ENCODE measurements at places on chromosomes 5 and 9. TPM values are rescaled to one million over a fixed set of nuclear protein-coding genes. Genes with fewer than 3 reads are reported as not detected.

FRMPD1 gene
- total RNA-seq = not detected

GABRB2 gene
- total RNA-seq = not detected

LCN12 gene
- total RNA-seq = not detected

PRRT1B gene
- not detected for total RNA-seq

ZCCHC7 gene
- 22.6 TPM for total RNA-seq

NRG2 gene
- 0.32 TPM for total RNA-seq

EQTN gene
- total RNA-seq = not detected

LRRC26 gene
- total RNA-seq = not detected

PCSK5 gene
- 4.7 TPM for total RNA-seq

C5orf63 gene
- total RNA-seq = 3.6 TPM

OR1J2 gene
- total RNA-seq = not detected

TAF1L gene
- under 0.01 TPM for total RNA-seq

NPR3 gene
- total RNA-seq = 74.7 TPM

SLC27A6 gene
- total RNA-seq = not detected

BICD2 gene
- total RNA-seq = 38.3 TPM

NKD2 gene
- 4.0 TPM for total RNA-seq

CD72 gene
- 1.9 TPM for total RNA-seq

ASTN2 gene
- 14.7 TPM for total RNA-seq

HK3 gene
- total RNA-seq = not detected

TSSK1B gene
- total RNA-seq = 0.16 TPM

PCDHB10 gene
- 1.4 TPM for total RNA-seq

DNAH5 gene
- total RNA-seq = 0.47 TPM

PHF24 gene
- 0.16 TPM for total RNA-seq

CCNG1 gene
- total RNA-seq = 325 TPM

OCLN gene
- 0.26 TPM for total RNA-seq

WDR31 gene
- 2.8 TPM for total RNA-seq

FOCAD gene
- 53.7 TPM for total RNA-seq

SLC45A2 gene
- under 0.01 TPM for total RNA-seq

STK32A gene
- total RNA-seq = 0.09 TPM

PFN3 gene
- not detected for total RNA-seq

SPINK5 gene
- total RNA-seq = 0.09 TPM

PRDM12 gene
- total RNA-seq = not detected

GRM6 gene
- total RNA-seq = under 0.01 TPM

FAM169A gene
- total RNA-seq = 0.17 TPM

CDC20B gene
- total RNA-seq = 0.09 TPM

NEUROG1 gene
- not detected for total RNA-seq

GRXCR2 gene
- total RNA-seq = not detected

EXOSC3 gene
- 27.3 TPM for total RNA-seq

DIRAS2 gene
- total RNA-seq = 0.09 TPM

SPAAR gene
- 0.17 TPM for total RNA-seq

ADAMTS12 gene
- 9.8 TPM for total RNA-seq

TEK gene
- 15.6 TPM for total RNA-seq

TAF11L6 gene
- not detected for total RNA-seq

HSPA9 gene
- total RNA-seq = 205 TPM

AK8 gene
- 0.47 TPM for total RNA-seq
